Ecto neural progenitor cell (in vitro differentiated cells): ENCODE measurements at places on chromosomes 1 and 21.

GRCh38 chr1:223256034-223256433, 107.9 kb downstream of the SUSD4 start:
- no peak for DNase-seq

DNA sequence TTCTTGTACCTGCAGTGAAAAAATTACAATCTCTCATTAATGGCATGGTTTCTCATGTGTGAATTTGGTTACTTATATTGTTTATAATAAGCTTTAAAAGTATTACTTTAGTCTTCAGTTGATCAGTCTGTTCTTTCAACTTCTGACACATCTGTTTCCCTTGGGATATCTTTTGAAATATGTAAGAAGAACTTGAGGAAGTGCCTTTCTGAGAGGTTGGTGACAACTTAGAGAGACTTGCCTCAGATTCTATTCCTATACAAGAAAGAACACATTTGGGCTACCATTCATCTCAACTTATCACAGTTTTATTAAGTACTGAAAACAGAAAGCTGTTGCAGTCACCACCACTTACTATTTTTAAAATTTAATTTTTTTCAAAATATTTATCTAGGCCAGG, 8.1 kb downstream of the AKNAD1 start:
- no peak for DNase-seq

- DNase-seq: no peak
Measured at GRCh38 chr1:211183747-211184313, 49.9 kb upstream of the KCNH1 start.

DNA sequence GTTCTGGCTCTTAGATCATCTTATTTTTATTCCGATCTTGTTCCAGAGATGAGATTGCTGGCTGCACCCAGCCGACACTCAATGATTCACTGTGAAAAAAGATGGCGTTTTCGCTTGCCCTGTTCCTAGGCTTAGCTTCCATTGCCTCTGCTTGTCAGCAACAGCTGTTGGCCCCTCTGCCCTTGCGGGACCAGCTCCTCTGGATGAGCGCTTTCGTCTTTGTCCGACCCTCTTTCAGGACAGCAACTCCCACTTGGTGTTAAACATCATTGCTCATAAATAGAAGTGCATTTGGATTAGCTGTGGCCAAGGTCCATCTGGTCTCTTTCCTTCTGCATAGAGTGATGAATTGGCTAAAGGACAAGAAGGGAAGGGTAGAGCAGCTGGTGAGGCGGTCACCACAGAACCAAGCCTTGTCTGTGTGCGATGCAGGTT, 43.5 kb upstream of the SCCPDH start:
- DNase-seq: no peak

- no peak for DNase-seq
Measured at GRCh38 chr21:30689822-30690221, 28.8 kb downstream of the KRTAP21-3 start.

DNA sequence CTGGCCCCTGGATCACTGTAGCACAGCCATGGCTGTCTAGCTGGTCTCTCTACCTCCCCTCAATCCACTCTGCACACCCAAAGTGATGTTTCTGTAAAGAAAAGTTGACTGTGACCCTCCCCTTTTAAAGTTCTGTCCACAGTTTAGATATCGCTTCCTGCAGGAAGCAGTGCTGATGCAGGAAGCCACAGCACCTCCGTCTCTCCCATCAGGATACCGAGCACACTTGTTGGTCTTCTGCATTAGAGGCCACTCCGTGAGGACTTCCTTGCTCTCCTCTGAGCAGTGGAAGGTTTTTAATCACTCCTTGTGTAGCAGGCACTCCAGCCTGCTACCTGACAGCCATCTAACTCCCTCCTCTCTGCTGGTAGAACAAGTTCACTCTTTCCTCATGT, 69.5 kb downstream of the GADD45A start:
- DNase-seq: no peak

DNA sequence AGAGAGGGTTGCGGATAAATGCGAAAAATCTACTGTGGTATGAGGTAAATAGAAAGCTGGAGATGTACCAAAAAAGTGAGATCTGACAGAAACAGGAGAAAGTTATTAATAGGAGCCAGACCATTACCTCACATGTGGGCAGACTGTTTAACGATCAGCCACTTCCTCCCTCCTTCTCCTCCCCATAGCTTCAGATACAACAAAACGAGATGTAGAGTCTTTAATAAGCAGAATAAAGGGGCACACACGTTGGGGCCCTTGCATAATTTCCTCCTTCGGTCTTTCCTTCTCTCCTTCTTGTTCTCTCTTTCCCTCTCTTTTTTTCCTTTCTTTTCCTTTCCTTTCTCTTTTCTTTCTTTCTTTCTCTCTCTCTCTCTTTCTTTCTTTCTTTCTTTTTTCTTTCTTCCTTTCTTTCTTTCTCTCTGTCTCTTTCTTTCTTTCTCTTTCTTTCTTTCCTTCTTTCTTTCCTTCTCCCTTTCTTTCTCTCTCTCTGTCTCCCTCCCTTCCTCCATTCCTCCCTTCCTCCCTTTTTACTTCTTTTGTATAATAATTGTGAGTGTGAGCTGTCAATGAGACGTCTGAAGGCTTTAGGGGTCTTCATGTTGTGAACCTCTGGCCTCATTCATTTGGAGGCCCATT, 242.1 kb downstream of the GRIK1 start:
- DNase-seq: no peak

GRCh38 chr1:96030312-96030711, 691.3 kb upstream of the PTBP2 start:
- no peak for DNase-seq

DNA sequence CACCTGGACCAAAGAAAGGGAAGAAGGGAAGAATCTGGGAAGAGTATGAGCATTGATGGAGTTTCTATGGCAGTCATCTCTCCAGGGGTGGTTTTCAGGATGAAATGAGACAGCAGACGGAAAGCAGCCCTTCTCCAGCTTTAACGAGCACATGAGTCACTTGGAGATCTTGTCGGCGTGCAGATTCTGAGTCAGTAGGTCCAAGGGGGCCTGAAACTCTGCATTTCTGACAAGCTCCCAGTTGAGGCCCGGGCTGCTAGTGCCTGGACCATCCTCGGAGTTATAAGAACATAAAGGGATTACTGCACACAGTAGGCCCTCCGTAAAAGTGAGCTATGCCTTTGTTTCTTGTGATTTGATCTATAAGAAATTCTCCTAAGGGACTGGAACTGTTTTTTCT, 17.6 kb downstream of the HSPG2 start:
- no peak for DNase-seq

GRCh38 chr1:184635347-184635979, 119.2 kb downstream of the EDEM3 start:
- DNase-seq: no peak

DNA sequence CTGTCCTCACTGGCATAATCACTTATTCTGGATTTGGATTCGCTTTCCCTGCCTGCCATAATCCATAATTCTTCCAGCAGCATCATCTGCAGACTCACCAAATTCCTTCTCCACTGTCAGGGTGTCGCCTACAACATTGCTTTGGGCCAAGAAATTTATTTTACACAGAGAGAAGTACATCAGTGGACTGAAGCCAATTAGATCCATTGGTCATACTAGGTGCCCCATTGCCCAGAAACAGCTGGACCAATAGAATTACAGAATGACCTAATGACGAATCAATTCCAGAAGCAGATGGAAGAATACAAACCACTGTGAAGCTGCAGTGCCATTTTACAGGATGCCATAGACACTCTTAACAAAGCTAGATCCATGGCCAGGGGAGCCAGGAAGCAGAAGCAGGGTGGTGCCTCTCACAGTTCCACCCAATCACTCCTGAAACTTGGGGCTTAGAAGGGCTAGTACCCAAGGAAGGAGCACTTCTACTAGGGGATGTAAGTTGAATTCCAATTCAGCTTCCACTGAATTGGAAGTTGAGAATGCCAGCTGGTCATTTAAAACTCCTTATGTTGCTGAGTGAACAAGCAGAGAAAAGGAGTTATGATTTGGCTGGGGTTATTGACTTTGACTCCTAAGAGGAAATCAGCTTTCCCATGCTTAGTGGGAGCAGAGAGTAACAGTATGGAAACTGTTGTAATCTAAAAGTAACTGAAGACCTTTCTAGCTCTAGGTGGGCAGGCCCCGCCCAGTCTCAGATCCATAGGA, 44.0 kb downstream of the EDN2 start:
- no peak for DNase-seq

GRCh38 chr1:179369751-179370341, 4.1 kb downstream of the AXDND1 start:
- DNase-seq: no peak

DNA sequence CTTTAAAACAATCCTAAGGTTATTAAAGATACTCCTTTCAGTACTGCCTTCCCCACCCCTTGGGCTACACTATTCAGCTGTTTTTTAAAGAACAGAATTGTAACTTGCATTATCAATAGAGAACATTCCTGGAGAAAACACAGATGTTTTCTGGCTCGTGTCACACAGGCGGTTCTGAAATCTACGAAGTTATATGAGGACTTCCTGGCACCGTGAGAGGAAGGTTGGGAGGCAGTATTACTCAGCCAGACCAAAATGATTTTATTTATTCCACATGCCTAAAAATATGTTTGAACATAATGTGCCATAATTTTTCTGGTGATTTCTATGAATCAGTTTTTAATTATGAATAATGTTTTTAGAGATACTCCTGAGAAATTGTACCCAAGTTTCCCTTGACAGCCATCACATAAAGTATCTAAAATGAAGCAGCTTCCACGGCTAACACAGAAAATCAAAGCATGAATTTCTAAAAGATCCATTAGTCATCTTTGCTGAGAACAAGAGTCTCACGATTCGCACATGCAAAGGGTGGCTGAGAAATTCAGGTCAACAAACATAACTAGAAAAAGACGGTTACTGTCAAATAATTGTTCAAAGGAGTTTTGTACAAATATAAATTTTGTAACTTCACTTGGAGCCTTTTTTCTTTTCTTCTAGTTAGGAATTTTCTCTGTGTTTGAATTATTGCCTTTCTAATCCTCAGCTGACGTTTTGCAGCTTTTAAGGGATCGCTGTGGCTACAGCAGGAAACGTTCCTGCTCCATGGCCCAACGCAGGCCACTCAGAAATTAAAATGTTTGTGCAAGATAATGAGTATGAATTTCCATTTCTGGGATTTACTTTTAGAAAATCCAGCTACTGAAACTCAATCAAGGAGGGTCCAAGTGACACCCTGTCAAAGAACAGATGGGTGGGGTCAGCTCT, 8.0 kb upstream of the SIM2 start:
- DNase-seq: no peak

DNA sequence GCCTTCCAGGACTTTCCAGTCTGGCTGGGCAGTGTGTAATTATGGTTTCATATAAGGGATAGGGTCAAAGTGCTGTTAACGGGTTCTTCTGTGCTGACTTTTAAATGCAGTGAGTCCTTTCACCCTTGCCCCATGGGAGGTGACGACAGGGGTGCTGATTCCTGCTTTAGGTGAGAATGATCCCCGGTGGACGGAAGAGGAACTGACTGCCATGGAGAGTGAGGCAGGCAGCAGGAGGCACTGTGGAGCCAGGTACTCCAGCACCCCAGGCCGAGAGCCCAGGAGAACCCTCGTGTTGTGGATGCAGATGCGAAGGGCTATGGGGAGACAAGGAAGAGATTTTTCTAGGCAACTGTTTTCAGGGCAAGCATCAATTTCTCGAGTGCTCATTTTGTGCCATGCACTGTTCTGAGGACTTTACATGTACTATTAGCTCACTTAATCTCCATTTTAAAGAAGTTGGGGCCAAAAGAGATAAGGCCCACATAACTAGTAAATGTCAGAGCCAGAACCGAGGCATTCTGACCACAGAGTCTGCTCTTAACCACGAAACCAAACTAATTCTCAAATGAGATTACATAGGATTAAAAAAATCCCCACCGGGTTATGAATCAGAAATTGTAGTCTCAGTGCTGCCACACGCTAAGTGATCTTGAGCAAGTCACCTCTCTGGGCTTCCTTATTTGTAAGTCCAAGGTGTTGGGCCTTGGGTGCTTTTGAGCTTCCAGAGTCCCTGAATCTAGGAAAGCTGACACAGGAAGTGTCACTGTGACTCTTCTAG, 28.2 kb downstream of the STPG1 start:
- no peak for DNase-seq

DNA sequence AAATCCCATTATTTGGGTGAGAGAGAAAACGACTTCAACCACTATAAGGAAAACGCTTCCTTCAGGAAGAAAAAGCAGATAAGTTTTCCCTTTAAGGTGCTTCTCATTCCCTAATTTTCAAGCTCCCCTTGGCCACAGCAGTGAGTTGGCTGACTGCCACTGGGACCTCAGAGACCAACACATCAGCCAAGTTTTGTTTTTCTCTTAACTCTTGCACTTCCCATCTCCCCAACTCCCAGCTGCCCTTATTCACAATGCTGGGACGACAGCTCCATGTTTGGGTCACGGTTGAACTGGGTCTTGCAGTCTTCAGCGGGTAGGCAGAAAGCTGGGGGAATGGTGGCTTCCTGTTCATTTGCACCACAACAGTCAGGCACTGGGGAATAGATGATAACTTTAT, 18.9 kb downstream of the SGIP1 start:
- no peak for DNase-seq

- DNase-seq: no peak
Measured at GRCh38 chr1:224213438-224214119, 30.5 kb downstream of the DEGS1 start.

DNA sequence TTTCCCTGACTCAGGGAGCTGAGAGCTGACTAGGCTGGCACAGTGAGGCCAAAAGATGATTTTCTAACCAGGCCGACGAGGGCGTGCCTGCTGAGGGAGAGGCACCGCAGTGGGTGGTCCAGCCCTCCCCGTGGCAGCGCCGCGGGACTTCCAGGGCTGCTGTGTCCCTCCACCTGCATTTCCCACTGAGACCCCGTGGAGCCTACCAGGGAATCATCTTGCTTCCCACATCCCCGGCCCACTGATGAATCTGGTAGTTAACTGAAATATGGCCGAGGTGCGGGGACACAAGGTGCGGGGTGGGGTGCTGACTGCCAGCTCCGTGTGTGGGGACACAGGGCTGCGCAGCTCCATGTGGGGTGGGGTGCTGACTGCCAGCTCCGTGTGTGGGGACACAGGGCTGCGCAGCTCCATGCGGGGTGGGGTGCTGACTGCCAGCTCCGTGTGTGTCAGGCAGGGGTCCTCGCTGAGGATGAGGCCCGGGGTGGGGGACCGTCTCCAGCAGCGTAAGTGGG, 10.4 kb downstream of the WRAP73 start:
- DNase-seq: no peak

DNA sequence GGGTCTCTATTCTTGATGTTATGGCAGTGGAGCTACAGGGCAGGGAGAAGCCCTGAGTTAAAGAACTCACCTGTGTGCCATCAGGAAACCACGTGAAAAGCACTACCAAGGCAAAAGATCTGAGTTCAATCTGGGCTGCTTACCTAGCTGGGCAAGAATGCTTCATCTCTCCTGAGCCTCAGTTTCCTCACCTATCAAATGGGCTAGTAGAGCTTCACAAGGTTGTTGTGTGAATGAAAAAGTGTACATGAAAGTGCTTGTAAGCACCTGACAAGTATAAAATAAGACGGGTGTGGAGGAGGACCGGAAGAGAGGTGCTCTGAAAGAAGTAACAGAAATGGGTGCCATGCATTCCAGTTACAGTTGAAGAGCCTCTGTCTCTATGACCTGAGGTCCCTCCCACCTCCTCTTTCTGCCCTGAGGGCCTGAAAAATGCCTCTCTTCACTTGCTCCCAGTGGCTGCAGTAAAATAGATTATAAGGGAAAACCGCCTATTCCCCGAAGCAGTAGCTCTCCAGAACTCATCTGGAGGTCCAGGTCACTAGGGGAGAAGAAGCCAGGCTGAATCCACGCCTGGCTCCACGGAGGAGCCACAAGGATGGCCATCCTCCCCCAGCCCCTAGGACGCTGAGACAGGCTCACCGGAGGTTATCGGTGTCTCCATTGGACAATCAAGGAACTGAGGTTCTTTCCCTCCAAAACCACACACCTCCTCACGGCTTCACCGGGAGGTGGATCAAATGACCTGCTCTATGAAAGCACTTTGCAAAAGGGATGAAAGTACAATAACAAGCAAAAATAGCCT, 1.4 kb downstream of the GPR161 start:
- peak; percentile 53 for DNase-seq
